BJ (cell line): ENCODE measurements at places on chromosomes 6 and 20. TPM values are rescaled to one million over a fixed set of nuclear protein-coding genes. Genes with fewer than 3 reads are reported as not detected.

Gene OR2H2
- not detected in 2 replicates for polyA plus RNA-seq

Gene CRISP3
- not detected in 2 replicates for polyA plus RNA-seq

Gene OR2J3
- polyA plus RNA-seq = not detected in 2 replicates

Gene CLPSL1
- polyA plus RNA-seq = not detected in 2 replicates

Gene PBOV1
- polyA plus RNA-seq = not detected in 2 replicates

Gene PBX2
- polyA plus RNA-seq = 59.5 and 73.5 TPM in 2 replicates

Gene DUSP15
- 0.09 TPM in 1 of 2 replicates, not detected in the other for polyA plus RNA-seq

Gene CST7
- polyA plus RNA-seq = 0.09 TPM in 1 of 2 replicates, not detected in the other

Gene ADGRB3
- polyA plus RNA-seq = 0.12 TPM in 1 of 2 replicates, not detected in the other

DNA sequence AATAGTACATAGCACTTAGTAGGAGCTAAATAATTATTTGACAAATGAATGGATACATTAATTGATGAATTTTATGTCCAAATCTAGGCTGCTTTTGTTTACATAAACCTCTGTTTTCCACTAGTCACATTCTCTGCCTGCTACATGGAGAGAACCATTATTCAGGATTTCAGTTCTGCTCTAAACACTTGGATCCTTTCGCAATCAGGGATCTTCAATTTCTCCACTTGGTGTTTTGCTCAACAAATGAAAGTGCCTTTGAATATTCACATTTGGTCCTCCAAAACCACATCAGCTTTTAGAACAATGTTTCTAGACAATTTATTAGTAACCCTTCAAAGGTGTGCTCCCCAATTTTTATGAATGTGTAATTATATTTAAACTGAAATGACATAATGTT is 30.6 kb upstream of the HLA-DQB1 start:
- no peak for DNase-seq

GRCh38 chr20:41173161-41173721 is 35.9 kb downstream of the PLCG1 start:
- DNase-seq = no peak

DNA sequence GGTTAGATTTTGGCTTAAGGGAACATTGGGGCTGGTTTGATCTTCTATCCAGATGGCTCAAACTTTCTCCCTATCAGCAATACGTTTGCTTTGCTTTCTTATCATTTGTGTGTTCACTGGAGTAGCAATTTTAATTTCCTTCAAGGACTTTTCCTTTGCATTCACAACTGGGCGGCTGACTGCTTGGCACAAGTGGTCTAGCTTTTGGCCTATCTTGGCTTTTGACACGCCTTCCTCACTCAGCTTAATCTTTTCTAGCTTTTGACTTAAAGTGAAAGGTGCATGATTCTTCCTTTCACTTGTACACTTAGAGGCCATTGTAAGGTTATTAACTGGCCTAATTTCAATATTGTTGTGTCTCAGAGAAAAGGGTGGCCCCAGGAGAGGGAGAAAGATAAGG is 254.9 kb downstream of the PLCB1 start:
- DNase-seq = no peak

- DNase-seq = peak; percentile 4
Measured at GRCh38 chr6:7468382-7469081, 72.9 kb upstream of the DSP start.

- no peak for DNase-seq
Measured at GRCh38 chr6:147770221-147770620, 261.7 kb downstream of the SAMD5 start.

DNA sequence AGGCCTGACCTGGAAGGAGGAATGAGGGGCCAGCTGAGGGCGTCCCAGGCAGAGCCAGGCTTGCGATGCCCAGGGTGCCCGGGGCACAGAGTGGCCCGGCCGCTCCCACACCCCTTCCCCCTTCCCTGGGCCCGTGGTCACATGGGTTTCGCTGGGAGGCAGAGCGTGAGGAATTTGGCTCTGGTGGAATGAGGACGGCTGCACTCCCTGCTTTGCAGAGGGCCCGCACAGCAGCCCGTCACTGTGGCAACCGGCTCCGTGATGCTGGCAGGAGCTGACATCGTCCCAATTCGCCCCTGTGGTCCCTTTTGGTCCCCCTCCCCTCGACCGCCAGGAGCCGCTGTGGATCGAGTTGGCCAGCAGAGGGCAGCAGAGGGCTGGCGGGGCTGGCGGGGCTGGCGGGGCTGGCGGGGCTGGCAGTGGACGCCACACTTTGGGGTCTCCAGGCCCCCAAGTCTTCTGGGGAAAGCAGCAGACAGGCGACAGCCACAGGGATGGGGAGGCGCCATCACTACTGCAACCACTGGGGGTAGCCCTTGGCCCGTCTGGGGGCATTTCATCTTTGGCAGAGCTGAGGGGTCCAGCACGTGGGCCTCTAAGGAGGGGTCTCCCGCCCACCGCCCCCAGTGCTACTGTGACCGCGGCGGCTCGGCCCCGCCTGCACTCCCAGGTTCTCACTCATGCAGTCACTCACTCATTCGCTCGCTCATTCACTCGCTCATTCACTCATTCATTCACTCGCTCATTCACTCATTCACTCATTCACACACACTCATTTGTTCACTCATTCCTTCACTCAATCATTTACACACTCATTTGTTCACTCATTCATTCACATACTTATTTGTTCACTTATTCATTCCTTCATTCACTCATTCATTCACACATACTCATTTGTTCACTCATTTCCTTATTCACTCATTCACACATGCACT is 49.7 kb upstream of the BHLHE23 start:
- no peak for DNase-seq

DNA sequence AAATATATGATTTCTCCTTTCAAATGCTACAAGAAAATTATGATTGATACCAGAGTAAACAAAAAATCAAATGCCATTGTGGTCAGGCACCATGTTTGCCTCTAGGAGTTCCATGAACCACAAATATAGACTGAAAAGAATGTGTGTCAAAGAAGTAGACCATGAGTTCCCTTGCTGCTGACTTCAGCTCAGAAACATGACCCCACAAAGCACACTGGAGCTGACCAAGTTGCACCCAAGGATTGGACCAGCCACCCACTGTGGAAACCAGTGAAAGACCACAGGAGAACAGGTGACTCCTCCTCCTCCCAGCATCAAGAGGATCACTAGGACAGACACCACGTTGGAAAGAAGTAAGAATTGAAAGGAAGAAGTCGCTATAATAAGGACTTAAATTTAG is 90.8 kb upstream of the TENT5A start:
- no peak for DNase-seq

DNA sequence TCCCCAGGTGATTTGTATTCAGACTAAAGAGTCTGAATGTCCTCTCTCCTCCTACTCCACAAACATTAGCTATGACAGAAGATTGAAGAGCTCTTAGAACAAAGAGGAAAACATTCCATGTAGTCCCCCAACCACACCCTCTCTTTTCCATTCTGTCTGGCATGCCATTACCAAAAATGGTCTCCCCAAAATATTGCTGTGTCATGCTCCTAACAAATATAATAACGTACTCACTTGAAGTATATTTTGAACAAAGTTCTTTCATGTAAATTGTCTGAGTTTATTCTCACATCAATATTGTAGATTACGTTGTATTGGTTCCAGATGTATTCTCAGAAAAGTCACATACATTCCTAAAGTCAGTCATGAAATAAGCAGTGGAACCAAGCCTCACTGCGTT is 467.3 kb upstream of the IRAK1BP1 start:
- DNase-seq = no peak

DNA sequence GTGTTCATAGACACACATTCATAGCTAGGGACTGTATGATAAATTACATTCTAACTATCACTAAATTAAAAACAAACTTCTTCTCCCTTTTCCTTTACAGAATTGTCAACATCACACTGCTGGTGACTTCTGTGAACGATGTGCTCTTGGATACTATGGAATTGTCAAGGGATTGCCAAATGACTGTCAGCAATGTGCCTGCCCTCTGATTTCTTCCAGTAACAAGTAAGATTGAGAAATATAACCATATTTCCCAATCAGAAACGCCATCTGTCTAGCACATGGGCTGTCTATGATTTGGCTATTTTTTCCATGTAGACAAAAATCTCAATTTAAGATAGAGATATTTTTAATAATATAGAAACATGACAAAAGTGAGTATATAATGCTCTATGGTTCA is 367.7 kb downstream of the ARHGAP18 start:
- DNase-seq = no peak

DNA sequence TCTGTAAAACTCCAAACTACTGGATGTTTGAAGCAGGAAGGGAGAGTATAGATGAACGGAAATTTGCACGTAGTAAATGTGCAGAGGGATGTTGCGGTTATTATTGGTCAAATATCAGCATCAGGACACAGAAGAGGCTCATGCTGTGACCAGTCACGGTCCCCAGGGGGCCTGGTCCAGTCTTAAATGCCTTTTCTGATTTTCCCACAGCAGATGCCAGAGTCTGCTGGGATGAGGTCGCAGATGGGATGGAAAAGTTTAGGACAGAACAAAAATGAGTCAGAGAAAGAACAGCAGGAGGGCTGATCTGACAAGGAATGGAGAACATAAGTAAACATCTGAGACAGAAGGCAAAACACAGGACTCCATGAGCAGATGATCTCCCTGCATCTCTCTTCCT is 11.7 kb upstream of the SIRPG start:
- DNase-seq = no peak

GRCh38 chr6:112008482-112008881 is 45.4 kb upstream of the CCN6 start:
- no peak for DNase-seq

DNA sequence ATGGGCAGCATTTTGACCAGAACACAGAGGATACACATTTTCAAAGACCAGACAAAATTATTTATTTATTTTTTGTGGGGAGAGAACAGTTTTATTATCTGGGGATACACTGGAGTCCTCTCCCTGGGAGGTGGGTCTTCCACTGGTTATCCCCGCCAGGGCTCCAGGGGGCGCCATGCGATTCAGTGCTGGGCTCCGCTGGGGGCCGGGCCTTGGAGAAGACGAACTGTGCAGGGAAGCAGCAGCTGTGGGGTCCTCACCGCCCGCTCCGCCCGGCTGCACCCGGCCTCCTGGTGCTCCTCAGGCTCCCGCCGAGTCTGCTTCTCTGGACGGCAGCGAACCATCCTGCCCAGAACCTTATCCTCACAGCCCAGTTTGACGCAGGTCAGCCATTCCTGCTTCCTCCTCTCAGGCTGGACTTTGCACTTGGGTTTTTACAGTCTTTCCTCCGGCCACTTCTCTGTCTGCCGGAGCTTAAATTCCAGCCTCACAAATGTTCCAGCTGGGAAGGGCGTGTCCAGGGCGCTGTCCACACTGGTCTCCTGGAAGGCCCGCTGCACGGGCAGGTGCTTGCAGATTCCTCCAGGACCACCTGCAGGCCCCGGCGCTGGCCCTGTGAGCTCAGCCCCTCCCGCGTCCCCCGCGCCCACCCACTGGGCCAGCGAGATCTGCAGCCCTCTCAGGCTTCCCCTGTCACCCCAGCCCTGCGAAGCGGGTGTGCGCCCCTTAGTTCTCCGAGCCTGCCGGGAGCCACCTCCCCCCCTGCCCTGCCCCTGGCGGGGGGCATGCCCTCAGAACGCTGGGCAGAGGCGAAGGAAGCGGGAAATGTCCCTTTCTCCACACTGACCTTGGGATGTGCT is 1830.0 kb upstream of the DEFB115 start:
- no peak for DNase-seq

DNA sequence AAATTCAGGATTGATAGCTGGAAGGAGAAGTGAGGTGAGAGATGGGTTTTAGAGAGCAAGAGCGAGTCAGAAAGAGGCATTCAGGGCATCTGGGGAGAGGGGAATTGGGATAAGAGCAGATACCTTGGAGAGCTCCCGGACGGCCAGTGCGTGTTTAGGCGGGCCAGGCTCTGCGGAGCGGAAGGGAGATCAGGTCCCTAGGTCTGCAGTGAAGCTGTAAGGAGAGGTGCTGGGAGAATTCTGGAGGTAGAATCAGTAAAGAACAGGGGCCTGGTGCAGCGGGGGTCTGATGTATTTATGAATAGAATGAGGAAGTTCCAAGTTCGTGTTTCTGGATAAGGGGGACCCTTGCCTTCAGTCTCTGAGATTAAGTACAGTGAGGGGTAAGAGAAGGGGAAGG is 47.4 kb upstream of the FAM83D start:
- DNase-seq = no peak

DNA sequence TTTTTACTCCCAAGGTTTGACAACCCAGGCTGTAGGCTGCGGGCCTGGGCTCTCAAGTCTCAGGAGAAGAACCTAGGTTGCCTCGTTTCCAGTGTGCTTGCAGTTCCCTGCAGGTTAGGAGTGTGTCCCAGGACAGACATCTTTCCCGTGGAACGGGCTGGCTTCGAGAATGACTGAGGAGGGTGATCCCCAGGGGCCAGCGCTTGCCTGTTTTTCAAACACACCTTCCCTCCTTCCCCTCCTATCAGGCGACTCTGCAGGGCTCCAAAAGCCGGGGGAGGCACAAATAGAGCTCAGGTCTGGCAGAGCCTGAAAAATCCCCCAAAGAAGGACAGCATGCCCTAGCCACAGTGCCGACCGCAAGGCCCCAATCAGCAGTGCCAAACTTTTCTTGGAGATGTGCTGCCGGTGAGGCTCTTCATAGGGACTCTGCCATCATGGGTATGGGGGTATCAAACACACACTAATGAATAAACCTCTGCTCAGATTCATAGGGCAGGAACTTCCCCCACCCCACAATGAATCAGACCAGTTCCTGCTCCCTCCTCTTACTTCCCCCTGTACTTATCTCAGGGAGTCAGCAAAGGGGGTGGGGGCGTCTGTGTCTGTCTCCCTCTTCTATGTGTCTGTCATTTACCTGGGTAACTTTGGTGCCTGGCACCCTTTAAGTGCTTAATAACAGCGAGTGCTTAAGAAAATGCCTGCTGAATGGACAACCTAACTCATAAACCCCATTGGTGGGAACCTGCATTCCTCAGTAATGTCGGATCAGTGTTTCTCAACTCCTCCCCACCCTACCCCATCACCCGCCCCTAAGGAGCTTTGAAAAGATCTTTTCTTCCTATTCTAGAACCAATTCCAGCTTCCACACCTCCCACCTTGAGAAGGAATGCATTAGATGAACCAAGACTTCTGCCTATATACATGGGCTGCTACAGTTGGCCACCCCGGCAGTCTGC is 1.6 kb downstream of the KCNG1 start:
- DNase-seq = no peak

DNA sequence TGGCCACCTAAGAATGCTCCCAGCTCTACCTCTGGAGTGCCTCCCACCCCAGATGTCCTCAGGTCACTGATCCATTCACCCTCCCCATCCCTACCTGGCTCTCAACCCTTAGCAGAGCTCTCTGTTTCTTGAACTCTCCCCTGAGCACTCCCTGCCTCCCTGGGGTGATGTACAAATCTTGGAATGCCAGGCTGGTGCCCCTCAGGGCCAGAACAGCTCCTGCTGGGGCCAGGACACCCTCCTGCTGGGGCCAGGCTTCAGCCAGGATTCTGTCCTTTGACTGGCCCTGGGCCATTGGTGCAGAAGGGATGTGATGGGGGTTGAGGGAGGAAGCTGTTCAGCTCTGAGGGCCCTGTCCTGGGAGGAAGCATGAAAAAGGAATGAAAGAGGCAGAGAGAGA is 30.0 kb downstream of the MYT1 start:
- DNase-seq = no peak
